ENCODE measurements at places on chromosomes 3 and 15. TPM values are rescaled to one million over a fixed set of nuclear protein-coding genes. Genes with fewer than 3 reads are reported as not detected.

DNA sequence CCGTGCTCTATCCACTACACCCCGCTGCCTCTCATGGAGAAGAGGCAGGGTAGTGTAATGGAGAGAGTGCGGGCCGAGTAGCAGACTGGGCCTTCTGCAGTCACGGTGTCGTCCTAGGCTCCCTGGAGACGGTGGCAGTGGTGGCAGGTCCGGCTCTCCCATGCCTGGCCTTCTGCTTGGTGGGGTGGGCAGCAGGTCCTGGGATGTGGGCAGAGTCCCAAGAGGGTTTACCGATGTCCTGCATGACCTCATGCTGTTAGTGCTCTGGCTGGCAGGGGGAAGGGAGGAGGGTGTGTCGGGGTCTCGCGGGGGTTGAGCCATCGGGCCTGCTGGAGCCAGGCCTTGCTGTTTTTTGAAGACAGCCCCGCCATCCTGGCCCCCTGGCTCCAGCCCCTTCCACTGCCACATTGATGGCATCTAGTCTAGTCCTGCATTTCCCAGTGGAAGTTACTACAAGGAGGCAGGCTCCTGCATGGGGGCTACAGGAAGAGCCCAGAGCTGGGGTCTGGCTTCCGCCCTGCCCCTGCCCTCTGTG, 73.6 kb upstream of the SEC13 start:
- DNase-seq: no peak
- no peaks in the 10 kb centered on the region for H3K27me3 ChIP-seq
- H3K27ac ChIP-seq: no peak overlapping the region
- H3K4me3 ChIP-seq: no peak overlapping the region
- H3K36me3 ChIP-seq: no peaks in the 10 kb centered on the region

- no peak overlapping the region for H3K27ac ChIP-seq
- H3K4me1 ChIP-seq: no peaks in the 10 kb centered on the region
- H3K36me3 ChIP-seq: no peaks in the 10 kb centered on the region
- no peak for DNase-seq
- no peak overlapping the region for H3K4me3 ChIP-seq
- H3K27me3 ChIP-seq: peaks cover 6% of the 10 kb centered on the region
Observed at GRCh38 chr3:139103484-139103883, 58.8 kb upstream of the PRR23C start.

DNA sequence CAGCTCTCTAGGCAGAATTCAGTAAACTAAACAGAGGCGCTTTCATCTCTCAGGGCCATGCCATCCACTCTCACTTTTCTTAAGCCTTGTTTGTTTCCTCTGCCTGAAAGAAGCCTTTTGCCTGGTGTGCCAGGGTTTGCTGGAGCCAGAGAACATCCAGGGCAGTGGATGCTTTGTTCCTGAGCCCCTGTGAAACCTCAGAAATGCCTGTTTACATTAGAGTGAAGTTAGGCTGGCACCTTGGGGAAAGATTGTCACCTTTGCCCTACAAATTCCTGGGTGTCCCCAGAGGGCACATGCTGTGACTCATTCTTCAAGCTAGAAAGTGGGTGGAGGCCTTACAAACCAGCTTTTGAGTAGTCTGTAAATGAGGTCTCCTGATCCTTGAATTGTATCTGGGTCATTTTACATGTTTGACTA, 10.7 kb upstream of the TRAK1 start:
- peaks cover 48% of the 10 kb centered on the region for H3K4me1 ChIP-seq
- peak overlapping the region; percentile 73 for H3K27ac ChIP-seq
- no peak for DNase-seq
- no peak overlapping the region for H3K4me3 ChIP-seq
- H3K36me3 ChIP-seq: peaks cover 14% of the 10 kb centered on the region
- no peaks in the 10 kb centered on the region for H3K27me3 ChIP-seq

GRCh38 chr3:94525043-94525442, 462.2 kb downstream of the NSUN3 start:
- H3K4me1 ChIP-seq: no peaks in the 10 kb centered on the region
- no peaks in the 10 kb centered on the region for H3K36me3 ChIP-seq
- H3K27ac ChIP-seq: no peak overlapping the region
- DNase-seq: no peak
- no peak overlapping the region for H3K4me3 ChIP-seq

DET1 gene
- total RNA-seq: 2.4 TPM

PRSS50 gene
- total RNA-seq: not detected

All from activated CD8-positive, alpha-beta memory T cell treated with anti-CD3 and anti-CD28 coated beads, Interleukin-2, amount 10 ng/mL, durations not matched to agents 7 days and 5 days (primary cell).